GM04504 (cell line): ENCODE measurements at places on chromosomes 5 and 9.
A peak's percentile ranks its signal among the peaks of the same experiment; 100 is the strongest.

GRCh38 chr5:15425766-15426165 is 74.2 kb upstream of the FBXL7 start:
- DNase-seq = no peak

DNA sequence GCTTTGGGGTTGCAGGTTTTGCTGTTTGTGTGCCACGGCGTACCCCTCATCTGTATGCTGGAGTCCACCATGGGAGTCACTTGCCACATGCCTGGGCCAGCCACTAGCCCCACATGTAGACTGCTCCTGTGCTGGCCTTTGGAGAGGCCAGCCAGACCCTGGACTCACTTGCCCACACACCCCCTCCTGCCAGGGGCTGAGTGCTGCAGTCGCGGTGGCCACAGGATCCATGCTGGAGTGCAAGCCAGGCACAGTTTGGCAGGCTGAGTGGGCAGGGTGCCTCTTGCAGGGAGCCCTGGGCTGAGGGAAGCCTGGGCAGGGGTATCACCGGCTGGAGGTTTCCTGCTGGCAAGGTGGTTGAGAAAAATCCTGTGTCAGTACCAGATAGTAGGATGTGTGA is 25.6 kb upstream of the GCNT1 start:
- no peak for DNase-seq

DNA sequence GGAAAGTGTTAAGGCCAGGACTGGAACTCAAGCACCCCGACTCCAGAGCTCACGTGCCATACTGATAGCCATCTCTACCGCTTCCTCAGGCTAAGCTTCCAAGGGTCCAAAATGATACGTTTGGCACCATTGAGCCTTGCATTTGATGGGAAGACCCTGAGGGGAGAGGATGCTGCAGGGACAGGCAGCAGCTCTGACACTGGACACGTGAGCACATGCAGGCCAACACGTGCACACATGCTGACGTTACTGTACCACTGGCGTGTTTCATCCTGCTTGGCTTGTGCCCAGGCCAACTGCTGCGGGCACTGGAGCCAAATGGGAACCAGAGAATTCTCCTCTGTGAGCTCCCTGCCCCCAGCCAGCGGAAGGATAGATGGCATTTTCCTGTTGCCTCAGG is 5.2 kb downstream of the FAT2 start:
- DNase-seq = peak; percentile 22

- DNase-seq = no peak
Measured at GRCh38 chr5:162870966-162871365, 566.4 kb upstream of the CCNG1 start.

DNA sequence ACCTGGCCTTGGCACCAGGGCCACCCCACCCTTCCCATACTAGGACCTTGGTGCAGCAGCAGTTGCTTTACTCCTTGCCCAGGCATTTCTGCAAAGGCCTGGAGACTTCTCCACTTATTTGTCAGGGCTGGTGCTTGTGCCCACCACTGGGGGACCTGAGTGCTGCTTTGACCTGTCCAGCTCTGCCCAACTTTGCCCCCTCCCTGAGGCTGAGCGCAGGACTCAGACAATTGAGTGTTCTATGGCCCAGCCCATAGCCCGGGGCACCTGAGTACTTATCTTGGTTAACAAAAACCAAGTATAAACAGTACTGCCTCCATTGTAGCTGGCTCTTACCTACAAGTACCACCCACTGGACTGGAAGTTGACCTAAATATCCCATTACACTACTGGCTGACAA is 406.1 kb upstream of the CHD1 start:
- no peak for DNase-seq

GRCh38 chr9:115604831-115605483 is 487.0 kb upstream of the TNC start:
- peak; percentile 94 for DNase-seq

DNA sequence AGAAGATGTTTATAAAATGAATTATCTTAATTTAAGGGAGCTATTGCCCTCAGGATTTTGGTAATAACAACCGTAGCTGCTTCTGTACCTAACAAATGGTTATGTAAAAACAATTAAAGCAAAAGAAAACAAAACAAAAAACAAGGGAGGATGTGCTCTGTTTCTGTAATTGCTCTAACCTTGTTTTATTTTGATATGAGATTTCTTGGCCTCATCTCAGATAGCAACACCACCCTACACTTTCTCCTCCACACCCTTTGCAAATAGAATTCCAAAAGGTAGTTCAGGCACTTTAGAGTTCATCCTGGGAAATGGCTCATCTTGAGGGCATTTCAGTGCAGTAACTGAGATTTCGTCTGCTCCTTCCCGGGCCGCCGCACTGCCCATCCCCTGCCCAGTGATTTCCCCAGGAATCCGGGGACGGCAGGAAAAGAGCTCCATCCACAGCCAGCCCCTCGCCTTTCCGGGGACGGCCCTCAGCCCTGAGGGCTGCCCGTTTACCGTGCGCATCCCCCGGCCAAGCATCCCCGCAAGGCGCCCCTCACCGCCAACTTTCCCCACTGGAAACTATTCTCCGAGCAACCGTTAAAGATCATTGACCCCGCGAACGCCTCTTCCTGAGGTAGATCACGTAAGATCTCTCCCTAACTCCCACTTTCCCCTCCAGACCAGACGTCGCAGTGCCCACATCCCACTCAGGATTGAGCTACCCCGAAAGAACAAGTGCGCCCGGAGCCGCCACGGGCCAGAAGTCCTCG is 1.2 kb downstream of the FNBP1 start:
- no peak for DNase-seq

GRCh38 chr9:113805486-113806132 is 70.5 kb upstream of the ZNF618 start:
- no peak for DNase-seq

DNA sequence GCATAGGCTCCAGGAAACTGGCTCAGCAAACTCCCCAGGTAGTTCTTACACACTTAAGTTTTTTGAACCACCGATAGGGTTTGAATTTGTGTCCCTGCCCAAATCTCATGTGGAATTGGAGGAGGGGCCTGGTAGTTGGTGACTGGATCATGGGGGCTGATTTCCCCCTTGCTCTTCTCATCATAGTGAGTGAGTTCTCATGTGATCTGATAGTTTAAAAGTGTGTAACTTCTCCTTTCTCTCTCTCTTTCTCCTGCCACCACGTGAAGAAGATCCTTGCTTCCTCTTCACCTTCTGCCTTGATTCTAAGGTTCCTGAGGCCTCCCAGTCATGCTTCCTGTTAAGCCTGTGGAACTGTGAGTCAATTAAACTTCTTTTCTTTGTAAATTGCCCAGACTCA is 22.4 kb upstream of the HACD4 start:
- no peak for DNase-seq

DNA sequence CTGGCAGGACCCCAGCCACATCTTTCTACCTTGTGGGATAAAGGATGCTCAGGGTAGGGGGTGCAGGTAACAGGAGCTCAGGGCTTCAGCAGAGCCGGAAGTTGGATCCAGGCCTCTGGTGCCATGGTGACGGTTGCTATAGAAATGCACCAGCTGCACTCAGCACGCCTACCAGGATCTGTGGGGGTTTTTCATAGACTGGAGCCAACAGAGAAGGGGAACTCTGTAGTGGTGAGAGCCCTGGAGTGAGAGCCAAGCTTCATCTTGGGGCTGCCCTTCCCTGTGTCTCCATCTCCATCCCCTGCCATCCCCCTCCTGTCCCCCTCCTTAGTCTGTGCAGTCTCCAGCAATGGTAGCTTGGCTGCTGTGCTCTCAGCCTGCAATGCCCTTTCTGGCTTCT is 27.5 kb upstream of the BOD1 start:
- DNase-seq = no peak
